ENCODE measurements at places on chromosomes 1 and 21.

GRCh38 chr1:37325010-37325409 is 149.4 kb upstream of the ZC3H12A start:
- peak; percentile 12 for DNase-seq

DNA sequence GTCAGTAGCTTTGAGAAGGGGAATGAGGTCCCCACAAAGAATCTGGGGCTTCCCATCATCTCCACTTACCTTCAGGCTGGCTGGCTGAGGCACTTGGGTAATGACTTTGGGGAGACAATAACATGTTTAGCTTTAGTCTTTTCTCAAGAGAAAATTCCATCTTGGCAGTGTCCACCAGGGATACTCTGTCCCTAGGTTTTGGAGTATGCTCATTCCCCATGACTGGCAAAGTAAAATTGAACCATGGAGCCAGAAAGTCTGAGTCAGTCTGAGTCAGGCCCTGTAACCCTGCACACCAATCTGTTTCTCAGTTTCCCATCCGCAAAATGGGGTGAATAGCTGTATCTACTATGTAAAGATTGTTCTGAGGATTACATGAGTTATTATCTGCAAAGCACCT is 28.2 kb downstream of the RUNX1 start:
- no peak for DNase-seq

GRCh38 chr1:156295391-156295947 is at the start of gene GLMP:
Gene GLMP (minus strand): TSS chr1:156295679. CDS start chr1:156295645, 34 bp downstream.
- no peak for DNase-seq

DNA sequence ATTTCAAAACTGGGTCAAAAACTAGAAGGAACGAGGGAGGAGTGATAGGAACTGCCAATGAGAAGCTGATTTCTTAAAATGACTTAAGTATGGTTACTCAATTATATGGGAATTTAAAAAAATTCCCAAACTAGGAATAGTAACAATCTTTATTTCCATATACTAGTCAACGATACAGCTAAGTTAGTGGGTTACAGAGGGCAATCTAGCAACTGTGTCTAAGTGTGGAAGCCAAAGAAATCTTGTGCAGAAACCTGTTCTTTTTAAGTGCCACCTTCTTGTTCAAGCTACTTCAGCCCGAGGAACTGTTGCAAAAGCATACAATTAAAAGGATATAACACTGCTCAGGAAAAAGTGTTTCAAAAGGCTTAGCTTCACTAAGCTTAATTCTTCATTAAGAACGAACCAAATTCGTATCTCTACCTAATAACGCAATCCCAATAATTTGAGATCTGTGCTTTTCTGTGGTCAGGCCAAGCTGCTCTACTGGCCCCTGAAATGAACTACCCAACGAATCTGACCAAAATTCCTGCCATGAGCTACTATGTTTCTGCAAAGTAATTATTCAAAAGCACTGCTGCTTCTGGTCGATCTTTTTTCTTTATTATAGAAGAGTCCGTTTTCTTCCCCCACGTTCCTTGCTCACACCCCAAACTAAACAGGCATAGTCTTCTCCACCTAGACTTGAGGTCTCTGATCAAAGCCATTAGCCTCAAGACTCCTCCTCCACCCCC is 1.8 kb downstream of the USP24 start:
- no peak for DNase-seq

DNA sequence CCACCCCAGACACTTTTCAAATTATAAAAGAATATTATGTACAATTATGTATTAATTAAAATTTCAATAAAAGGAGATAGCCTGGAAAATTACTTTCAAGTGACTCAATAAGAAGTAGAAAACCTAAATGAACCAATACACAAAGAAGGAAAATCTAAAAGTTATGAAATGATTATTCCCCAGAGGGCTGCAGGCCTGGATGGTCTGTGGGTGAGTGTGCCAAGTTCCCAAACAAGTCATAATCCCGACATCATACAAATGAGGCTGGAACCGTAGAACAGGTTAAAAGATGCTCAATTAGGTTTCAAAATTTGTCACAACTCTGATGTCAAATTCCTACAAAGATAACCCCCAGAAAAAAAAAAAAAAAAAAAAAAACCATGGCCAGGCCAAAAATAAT is 12.7 kb downstream of the SPATC1L start:
- DNase-seq: no peak

- DNase-seq: no peak
These were observed 22.4 kb upstream of the MAGOH start for GRCh38 chr1:53260631-53261247.

DNA sequence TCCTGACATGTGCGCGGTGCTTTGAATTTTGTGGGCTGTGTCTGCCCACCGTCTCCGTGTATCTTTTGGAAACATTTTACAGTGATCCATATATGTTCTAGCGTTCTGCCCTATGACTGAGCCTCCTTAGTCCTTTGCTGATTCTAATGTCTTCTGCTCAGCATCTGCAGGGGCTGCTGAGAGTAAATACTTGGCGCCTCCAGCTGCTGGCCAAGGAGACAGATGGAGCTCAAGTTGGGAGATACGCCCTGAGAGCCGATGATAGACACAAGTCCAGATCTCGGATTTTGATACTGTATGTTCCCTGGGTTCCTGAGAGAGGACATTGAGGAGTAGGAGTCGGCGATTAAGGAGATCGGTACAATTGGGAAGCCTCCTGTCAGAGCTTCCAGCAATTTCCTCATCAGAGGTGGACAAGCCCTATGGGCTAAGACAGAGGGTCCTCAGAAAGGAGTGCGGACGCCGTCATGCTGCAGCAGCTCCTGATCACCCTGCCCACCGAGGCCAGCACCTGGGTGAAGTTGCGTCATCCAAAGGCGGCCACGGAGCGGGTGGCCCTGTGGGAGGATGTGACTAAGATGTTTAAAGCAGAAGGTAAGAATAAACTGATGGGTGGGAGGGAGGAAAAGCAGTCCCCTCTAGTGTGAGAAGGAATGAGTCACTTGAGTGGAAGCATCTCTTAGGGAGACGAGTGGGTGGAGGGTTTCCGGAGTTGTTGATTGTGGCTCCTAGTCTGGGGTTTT is 390 bp downstream of the ZFP69B start:
- no peak for DNase-seq

DNA sequence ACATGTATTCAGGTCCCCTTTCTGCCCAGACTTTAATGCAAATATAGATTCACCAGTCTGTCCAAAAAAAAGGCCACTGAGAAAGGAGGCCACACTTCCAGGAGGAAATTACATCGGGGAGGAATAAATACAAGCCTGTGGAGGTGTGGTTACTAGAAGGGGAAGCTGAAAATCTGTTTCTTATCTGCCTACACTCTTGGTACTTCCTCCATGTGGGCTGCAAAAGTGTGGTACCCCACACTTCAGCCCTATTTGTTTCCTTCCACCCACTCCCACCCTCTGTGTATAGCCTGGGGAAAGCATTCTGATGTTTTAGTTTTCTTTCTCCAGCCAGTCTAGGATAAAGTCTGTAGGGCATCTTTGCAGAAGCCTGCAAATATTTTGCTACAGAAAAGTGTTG is 38.4 kb downstream of the UTP25 start:
- DNase-seq: no peak

- DNase-seq: peak; percentile 27
These were observed 180.0 kb downstream of the ETS2 start for GRCh38 chr21:38985568-38986378.

- DNase-seq: no peak
These were observed 108.9 kb downstream of the OMA1 start for GRCh38 chr1:58437623-58438022.

GRCh38 chr1:3186526-3186921 is 117.5 kb downstream of the PRDM16 start:
- DNase-seq: no peak

DNA sequence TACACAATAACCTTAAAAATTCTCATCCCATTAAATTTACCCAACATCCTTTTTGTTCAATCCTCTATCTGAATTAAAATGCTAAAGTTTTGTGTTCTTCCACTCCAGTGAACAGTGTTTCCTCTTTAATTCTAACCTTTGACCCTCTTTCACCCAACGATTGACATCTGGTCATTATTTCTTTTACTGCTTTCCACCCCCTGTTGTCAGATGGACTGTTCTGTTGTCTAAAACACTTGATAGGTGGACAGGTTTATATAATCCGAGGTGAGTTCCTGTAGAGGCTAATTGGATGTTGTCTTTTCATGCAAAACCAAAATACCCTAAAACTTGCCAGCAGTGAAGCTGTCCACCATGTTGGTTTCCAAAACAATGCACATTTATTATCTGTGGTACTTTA is 73.4 kb upstream of the SERTAD4 start:
- DNase-seq: no peak

DNA sequence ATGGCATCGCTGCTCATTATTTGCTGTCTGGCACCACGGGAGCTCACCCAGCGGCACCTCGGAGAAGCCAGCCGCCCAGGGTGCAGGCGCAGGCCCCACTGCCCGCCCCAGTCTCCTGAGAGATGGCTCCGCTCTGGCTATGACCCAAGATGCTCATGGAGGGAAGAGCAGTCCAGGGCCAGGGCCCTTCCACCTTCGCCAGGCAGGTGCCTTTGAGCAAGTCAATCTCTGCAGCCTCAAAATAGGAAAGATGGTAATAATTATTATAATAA is 437.3 kb downstream of the KIF26B start:
- no peak for DNase-seq

DNA sequence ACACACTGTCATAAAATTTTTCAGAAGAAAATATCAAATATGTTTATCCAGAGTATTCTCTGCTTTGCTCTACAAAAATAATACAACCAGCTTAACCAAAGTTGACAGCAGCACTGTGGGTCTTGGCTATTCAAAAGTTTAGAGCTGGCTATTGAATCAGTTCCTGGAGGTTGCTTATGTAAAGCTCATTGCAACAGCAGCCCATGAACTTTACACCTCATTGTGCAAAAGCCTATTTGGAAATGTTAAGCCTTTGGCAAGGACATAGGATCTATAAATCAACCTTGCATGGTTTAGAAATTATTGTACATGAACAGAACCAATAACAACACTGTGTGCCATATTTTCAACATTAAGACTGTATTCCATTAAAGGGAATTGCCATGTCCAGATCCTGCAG is 714.9 kb downstream of the ADGRL2 start:
- DNase-seq: no peak

- DNase-seq: no peak
These were observed 1.4 kb downstream of the TOMM20 start for GRCh38 chr1:235127203-235127602.

DNA sequence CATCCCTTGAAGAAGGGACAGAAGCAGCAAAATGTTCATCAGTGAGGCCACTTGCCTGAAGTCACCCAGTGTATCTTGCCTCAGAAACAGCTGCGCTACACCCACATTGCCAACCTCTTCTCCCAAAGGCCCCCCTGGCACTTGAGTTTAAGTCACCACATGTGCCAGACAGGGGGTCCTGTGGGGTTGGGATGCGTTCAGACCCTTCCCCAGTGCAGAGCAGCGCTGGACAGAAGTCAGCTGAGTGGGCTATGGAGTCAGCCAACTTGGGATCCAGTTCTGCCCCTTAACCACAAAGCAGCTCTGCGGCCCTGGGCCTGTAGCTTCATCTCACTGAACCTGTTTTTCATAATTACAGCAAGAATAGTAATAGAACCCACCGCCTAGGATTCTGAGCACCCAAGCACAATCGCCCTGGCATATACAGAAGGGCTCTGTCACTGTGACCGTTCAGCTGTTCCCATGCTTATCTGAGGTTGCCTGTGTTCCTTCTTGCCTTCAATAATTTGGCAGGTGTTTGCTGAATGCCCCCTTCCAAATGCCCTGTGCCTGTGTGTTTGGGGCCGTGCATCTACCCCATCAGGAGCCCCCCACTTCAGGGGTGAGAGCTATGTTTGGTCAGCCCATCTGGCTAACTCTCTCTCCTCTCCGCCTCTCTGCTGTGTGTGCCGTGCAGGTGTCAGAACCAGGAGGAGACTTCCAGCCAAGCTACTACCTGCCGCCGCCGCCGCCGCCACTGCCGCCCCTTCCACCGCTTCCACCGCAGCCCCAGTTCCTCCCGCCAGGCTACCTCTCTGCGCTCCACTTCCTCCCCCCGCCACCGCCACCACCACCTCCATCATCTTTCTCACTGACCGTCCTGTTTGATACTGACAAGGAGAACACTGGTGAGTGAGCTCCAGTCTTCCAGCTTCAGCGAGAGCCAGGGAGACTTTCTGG is 5.0 kb downstream of the DMRTB1 start:
- DNase-seq: no peak

DNA sequence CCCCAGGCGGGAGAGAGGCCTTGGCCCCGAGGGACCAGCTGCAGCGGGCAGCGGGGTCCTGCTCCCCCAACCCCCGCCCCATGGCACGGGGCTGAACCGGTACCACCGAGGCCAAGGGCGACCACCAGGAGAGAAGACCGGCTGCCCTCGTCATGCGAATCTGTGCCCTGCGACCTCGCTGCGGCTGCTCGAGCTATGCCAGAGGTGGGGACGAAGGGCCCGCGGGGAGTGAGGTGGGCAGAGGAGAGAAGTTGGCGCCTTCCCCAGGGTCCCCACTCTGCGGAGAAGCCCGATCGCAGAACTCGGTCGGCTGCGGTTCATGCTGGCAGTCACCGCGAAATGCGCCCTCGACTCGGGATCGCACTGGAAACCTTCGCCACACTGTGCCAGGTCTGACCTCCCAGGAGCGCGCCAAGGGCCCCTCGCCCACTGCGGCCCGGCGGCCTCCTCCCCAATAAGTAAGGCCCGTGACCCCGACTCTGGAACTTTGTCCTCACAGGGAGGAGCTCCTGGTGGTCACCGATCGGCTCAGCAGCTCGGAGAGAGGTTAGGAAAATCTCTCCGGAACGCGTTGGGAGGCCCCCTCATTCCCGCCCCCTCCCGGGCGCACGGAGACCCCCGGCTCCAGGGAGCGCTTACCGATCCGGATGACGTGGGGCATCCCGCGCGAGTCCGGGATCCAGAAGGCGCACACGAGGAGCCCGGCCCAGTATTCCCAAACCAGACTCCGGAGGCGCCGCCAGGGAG is 787 bp downstream of the GRIK3 start:
- no peak for DNase-seq

GRCh38 chr1:55478742-55479141 is 263.6 kb upstream of the USP24 start:
- no peak for DNase-seq

DNA sequence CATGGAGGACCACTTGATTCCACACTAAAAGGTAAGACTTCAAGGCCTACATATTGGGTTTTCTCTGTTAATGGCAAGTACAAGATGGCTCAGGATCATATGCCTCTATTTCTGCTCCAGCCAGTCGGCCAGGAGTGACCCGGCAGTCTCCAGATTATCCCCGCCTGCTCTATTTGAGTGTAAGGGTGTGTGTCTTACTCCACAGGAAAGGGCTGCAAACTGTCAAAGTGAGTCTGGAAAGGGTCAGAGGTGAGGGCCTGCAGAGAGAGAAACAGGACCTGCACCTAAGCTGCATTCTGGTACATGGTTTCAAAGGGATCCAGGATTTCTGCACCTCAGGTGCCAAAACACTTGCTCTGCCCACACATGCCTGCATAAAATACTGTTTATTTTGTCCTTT is 9.2 kb downstream of the ZNF692 start:
- DNase-seq: no peak

- DNase-seq: no peak
These were observed 16.9 kb downstream of the DYRK3 start for GRCh38 chr1:206651958-206652890.

GRCh38 chr1:6660415-6661049 is 35.9 kb downstream of the THAP3 start:
- DNase-seq: no peak

Measured in NCI-H1436 treated with DMSO at 0.1 percent for 48 hours (cell line).